ENCODE measurements at places on chromosomes 4 and X.

DNA sequence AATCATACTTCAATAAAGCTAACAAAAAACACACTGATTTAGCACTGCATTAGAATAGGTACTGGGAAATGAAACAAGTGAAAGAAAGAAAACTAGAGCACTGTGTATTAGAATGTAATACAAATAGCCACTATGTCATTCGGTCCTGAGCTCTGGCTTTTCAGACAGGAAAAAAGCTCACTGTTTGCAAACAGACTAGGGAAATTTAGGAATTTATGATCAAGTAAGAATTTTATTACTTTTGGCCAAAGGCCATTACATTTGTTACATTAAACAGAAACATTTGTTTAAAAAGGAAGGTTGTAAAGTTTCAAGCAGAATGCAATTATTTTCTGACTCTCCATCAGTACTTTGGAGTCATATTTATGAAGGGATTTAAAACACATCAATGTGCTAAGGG lies 68.7 kb downstream of the KLHL8 start:
- no peak for DNase-seq

DNA sequence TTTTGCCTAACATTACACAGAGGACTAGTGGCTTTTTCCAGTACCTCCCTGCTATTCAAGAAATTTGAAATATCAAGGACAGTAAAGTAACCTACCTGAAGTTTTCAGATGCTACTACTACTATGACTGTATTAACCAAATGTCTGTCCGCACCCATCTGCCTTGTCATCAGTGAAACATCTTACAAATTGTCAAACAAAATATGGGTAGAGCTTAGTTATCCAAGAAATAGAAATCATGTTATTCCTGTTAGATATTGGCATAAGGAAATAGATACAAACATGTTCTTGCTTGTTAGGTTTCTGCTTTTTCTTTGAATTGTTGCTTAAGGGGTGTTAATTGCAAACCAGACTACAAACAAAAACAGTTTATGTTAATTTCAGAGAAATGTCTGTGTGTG lies 63.9 kb downstream of the PLS3 start:
- DNase-seq: no peak

DNA sequence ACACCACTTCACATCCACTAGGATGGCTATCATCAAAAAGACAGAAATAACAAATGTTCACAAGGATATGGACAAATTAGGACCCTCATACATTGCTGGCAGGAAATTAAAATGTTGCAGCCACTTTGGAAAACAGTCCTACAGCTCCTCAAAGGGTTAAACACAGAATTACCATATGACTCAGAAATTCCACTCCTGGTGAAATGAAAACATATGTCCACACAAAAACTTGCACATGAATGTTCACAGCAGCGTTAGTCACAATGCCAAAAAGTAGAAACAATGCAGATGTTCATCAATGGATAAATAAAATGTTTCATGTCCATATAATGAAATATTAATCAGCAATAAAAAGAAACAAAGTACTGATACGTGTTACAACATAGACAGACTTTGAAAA lies 15.1 kb downstream of the S100G start:
- no peak for DNase-seq

DNA sequence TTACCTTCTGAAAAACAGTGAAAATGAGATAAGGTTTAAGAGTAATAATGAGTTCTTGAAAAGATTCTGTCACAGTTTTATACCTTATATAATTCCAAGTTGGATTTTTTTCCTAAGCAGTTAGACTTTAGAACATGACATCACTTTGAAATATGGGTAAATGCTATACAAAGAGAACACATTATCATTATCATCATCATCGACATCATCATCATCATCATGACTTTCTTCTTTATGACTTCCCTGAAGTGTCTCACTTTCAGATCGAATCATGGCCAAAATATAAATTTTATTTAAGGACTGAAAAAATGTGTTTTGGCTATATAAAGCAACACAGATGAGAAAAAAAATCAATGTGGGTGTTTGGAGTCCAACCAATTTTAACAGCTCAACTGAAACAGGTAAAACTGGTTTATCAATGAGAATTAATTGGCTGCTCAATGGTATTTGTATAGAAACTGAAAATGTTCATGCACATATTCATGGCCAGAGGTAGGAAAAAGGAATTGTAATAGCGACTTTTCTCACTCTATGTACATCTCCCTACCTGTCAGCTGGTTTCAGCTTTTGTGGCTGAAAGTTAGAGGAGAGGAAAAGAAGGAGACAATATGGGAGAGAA lies 243.1 kb upstream of the GPC4 start:
- no peak for DNase-seq

DNA sequence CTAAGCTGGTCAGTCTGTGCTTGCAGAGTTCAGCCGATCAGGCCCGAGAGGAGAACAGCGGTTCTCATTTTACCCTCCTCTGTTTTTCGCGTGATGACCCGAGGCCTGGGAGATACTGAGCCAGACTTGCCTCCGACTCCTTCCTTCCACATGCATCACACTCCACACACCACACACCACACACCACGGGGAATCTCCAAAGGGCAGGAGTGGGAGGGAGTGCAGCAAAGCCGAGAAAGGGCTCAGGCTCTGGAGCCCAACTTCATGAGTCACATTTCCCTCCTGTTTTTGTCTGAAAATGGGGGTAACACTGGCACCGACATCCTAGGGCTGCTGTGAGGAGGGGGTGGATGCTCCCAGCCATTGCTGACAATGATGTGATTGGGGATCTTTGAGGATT lies 38.9 kb downstream of the TKTL1 start:
- no peak for DNase-seq

- DNase-seq: no peak
These were observed 364.4 kb upstream of the CLNK start for GRCh38 chr4:11049001-11049400.

DNA sequence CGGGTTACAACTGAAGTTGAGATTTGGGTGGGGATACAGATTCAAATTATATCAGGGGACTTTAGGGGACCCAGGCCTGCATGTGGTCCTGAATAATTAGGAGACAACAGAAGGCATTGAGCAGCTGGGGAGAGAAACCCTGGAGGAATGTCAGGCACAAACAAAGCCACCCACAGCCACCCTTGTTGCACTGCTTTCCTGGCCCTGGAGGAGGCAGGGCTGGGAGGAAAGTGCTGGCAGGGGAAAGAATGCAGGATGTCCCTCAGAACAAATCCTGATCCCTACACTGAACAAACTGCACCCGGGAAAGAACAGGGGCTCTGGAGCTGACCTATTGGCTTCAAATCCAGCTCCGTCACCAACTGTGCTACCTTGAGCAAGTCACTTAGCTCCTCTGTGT lies 214.1 kb upstream of the ATP6AP2 start:
- DNase-seq: no peak

GRCh38 chrX:102637561-102637960 lies 13.7 kb upstream of the GPRASP1 start:
- DNase-seq: no peak

DNA sequence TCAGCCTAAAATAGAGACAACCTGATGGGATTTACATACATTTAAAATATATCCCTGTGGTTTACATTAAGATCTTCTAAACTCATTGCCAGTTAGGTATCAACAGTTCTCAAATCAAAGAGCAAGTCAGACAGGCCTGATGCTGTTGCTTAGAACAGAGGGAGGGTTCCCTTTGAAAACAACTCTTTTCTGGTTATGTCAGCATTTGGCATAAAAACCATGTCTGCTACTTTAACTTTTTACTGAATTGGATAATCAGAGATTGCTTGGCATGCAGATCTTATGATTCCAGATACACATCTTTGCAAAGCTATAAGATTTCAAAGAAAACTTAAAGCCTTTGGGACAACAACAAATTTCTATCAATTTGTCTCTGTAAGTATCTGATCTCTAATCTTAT lies 140.8 kb downstream of the CPE start:
- no peak for DNase-seq

GRCh38 chr4:185290018-185290607 lies 80.7 kb downstream of the SNX25 start:
- no peak for DNase-seq

DNA sequence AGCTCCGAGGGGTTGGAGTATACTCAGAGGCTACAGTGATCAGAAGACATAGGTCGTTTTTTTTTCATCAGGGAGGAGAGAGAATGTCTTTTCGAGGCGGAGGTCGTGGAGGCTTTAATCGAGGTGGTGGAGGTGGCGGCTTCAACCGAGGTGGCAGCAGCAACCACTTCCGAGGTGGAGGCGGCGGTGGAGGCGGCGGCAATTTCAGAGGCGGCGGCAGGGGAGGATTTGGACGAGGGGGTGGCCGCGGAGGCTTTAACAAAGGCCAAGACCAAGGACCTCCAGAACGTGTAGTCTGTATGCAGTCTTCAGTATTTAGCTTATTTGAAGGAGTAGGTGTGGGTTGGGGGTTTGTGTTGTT lies 500 bp downstream of the GAR1 start:
- DNase-seq: no peak

DNA sequence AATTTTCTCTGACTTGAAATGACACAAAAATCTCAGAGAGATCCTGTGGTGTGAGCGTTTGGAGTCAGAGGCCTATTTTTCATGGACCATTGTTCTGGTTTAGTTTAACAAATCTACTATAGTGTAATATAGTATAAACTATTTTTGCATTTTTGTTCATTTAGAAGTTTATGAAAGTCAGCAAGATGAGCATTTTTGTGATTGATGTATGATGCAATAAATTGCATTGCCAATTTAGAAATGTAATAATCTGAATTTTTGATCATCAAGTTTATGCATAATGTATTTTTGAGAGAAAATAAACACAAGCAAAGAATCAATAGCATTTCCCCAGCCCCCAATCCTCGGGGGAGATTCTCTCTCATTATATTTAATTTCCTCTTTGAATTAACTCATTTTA lies 519.5 kb upstream of the FTHL17 start:
- no peak for DNase-seq

DNA sequence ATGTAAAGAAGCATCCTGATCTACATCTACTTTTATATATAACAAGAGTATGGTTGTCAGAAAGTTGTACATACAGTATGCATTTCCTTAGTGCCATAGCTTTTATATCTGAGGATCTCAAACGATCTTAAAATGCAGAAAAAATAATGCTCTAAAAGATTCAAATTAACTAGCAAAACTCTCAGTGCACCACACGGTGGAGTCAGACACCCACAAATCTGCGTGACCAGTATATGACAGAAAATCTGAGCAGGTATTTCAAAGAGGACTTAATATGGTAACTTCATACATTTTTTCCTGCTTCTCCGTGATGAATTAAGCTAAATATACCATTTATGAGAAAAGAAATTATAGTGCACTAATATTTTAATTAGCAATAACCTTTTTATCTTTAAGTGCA lies 803.0 kb downstream of the DMD start:
- no peak for DNase-seq

- no peak for DNase-seq
These were observed 56.3 kb downstream of the ZAR1 start for GRCh38 chr4:48546336-48546735.

- no peak for DNase-seq
These were observed 32.8 kb upstream of the ADAD1 start for GRCh38 chr4:122346036-122346435.

DNA sequence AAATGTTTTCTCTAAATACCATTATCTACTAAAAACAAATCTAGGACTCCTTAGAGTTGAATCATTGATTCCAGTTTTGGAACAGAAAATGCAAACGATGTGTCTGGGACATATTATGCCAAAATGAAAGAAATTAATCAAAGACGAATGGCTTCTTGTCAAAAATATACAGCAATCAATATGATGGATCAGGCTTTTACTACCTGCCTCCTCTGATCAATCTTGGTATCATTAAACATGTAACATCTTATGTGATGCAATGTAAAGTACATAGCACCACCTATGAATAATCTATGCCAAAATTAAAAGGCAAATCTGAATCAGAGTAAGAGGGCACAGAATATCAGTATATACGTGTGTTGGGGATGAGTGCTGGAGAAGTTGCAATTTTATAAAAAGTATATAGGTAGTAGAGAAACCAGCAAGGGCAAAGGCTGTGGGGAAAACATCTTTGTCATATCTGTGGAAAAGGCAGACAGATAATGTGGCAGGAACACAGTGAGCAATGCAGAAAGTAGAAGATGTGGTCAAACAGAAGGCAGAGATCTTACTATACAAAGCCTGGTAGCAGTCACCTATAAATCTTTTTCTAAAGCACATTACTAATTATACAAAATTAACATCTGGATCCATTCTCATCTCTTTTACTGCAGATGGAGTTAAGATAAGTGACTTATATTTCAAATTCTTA lies 152.7 kb downstream of the ANTXR2 start:
- DNase-seq: no peak

GRCh38 chr4:150769248-150769647 lies 187.3 kb downstream of the MAB21L2 start:
- no peak for DNase-seq

- DNase-seq: no peak
These were observed 138.0 kb downstream of the NSUN7 start for GRCh38 chr4:40887764-40888131.

- DNase-seq: no peak
These were observed 168.3 kb upstream of the HS3ST1 start for GRCh38 chr4:11596989-11597388.

DNA sequence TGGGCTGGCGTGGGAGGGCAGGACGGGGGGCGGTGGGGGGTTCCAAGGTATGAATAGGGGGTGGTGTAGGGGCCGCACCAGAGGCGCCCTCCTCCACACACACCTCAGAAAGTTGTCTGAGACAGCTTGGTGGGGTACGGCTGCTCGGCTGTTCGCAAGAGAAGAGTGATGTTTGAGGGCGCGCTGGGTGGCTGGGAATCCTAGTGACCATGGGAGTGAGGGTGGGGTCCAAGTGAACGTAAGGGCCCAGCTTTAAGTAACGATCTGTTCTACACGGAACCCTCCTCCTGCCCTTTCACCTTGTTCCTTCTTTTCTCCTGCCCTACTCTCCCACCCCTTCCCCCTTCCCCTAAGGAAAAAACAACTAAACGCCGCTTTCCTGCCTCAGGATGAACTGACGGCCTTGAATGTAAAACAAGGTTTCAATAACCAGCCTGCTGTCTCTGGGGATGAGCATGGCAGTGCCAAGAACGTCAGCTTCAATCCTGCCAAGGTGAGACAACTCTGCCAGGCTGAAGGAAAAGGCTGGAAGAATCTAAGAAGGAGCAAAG lies 664 bp downstream of the MED12 start:
- DNase-seq: no peak

DNA sequence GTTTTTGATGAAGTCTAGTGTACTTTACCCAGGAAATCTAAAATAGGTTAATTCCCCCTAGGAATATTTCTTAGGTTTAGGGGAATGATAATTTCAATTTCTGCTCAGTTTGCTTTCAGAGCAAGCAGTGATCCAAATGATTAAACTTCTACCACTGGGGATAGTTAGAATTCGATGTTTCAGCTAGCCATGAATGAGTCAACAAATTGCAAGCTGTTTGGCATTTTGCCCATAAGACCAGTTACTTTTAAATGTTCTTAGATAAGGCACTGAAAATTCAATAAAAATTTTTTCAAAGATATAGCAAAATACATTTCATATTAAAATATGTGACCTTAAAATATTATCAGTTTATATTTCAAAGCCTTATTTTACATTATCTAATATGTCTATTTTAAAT lies 993.6 kb downstream of the ARAP2 start:
- no peak for DNase-seq

DNA sequence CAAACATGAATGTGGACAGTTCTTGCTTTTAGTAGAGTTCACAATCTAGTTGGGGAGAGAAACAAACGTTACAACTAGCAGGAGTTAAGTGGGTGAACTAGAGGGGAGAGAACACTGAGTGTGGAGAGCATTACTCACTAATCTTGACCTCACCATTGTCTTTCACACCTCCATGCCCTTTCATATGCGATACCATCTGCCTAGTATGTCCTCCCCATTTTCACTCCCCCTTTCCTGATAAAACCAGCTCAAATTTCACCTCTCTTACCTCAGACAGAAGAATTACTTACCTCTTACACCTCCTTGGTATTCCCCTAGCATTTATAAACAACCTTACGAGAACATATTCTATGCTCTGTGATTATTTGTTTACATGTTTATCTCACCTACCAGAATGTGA lies 53.6 kb downstream of the LAS1L start:
- DNase-seq: no peak
